ENCODE measurements at places on chromosomes 4 and X. TPM values are rescaled to one million over a fixed set of nuclear protein-coding genes. Genes with fewer than 3 reads are reported as not detected.

DNA sequence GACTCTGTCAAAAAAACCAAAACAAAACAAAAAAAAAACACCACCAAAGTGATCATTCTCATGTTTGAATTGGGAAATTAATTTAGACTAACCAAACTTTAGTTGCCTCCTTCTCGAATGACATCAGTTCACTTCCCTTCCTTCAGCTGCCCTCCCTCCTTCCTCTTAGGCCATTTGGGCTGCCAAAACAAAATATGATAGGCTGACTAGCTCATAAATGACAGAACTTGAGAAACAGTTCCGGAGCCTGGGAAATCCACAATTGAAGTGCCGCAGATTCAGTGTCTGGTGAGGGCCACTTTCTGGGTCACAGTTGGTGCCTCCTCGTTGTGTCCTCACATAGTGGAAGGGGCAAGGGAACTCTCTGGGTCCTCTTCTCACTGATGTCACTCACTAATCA, 16.1 kb upstream of the WAS start:
- no peak for DNase-seq

XG gene
- 0.38 TPM for total RNA-seq

CT47B1 gene
- not detected for total RNA-seq

CLNK gene
- not detected for total RNA-seq

HMX1 gene
- total RNA-seq = not detected

GRCh38 chr4:15077969-15078368, 75.7 kb downstream of the CPEB2 start:
- no peak for DNase-seq

GRCh38 chr4:80900908-80901307, 129.6 kb upstream of the BMP3 start:
- DNase-seq = no peak

DNA sequence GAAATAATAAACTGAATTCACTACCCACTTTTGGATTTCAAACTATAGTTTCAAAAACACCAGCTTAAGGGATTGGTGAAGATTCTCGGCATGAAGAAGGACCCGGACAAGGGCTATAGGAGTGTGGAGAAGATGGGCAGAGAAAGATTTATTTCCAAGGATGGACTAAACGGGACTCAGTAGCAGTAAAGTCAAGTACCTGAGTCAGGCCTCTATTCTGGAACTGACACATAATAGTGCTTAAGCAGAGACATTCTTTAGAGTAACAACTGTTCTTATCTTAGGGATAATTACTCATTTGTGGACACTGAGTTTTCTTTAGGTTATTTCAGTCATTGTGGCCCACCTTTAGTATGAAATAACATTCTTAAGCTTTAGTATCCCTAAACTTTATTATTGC, 134.6 kb downstream of the GATB start:
- no peak for DNase-seq

GRCh38 chr4:170413951-170414350, 324.2 kb upstream of the AADAT start:
- DNase-seq = no peak

HELT gene
- not detected for total RNA-seq

Measured in left cardiac atrium (tissue), 4 donors.